WTC11 (cell line): ENCODE measurements at places on chromosomes 1 and 21. TPM values are rescaled to one million over a fixed set of nuclear protein-coding genes. Genes with fewer than 3 reads are reported as not detected.

DNA sequence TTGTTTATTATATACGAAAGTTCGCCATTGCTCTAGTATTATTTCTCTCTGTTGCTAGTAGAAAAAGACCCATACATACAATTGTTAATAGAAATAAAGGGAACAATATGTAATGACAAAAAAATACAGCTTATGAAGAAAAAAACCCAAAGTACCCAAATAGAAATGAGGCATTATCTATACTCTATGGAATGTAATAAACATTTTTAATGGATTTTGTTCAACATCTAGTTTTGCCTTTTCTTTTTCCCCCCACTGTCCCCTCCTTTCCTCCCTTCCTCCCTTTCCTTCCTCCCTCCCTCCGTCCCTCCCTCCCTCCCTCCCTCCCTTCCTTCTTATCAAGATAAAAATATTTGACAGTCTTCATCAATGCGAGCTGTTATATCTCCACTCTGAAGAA lies 81.5 kb upstream of the NEK7 start:
- no peak for DNase-seq
- no peak overlapping the region for H3K4me3 ChIP-seq
- no peaks in the 10 kb centered on the region for H3K36me3 ChIP-seq
- no peak overlapping the region for H3K27ac ChIP-seq

DNA sequence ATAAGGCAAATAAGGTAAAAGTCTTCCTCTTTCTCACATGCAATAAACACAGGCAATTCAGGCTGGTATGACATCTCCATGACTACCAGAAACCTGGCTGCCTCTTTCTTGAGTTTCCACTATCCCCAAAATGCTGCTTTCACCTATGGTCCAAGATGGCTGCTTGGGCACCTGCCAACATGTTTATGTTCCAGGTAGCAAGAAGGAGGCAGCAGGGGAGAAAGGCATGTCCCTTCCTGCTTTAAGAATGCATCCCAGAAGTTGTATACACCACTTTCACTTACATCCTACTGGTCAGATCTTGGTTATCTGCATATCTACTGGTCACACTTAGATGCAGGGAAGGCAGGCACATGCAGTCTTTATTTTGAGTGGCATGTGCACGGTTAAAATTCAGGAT lies 19.4 kb upstream of the ACOT11 start:
- H3K4me3 ChIP-seq, result no peak overlapping the region
- no peaks in the 10 kb centered on the region for H3K4me1 ChIP-seq
- H3K36me3 ChIP-seq, result no peaks in the 10 kb centered on the region
- no peaks in the 10 kb centered on the region for H3K27me3 ChIP-seq
- no peak for DNase-seq

- H3K27me3 ChIP-seq, result no peaks in the 10 kb centered on the region
- H3K4me3 ChIP-seq, result no peak overlapping the region
- DNase-seq, result no peak
- H3K4me1 ChIP-seq, result peaks cover 23% of the 10 kb centered on the region
Measured at GRCh38 chr1:198495631-198496030, 44.8 kb downstream of the ATP6V1G3 start.

GRCh38 chr1:216914974-216915373 lies 191.7 kb upstream of the ESRRG start:
- H3K4me1 ChIP-seq, result peaks cover 17% of the 10 kb centered on the region
- no peak for DNase-seq
- no peaks in the 10 kb centered on the region for H3K36me3 ChIP-seq
- H3K27ac ChIP-seq, result no peak overlapping the region

Gene SEC16B
- total RNA-seq, result 0.90 to 1.7 TPM (median 0.92 TPM) in 3 replicates
